ENCODE measurements at places on chromosomes 4 and X.

DNA sequence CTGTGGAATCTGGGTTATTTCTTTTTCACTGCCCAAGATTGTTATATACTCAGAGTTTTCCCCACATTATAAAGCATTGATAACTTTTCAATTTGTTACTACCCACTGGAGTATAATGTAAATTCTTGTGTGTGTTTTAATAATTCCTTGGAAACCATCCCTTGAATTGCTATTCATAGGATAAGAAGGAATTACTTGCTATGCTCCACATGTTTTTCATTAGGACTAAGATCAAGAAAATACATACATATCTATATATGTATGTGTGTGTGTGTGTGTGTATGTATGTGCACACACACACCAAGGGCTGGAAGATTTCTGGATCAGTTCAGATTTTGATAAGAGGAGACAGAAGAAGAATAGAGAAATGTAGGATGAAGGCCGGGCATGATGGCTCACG lies 206.4 kb upstream of the JADE1 start:
- no peak for DNase-seq

- DNase-seq = no peak
Measured at GRCh38 chr4:26237916-26238315, 82.9 kb upstream of the RBPJ start.

GRCh38 chr4:11623726-11624037 lies 195.0 kb upstream of the HS3ST1 start:
- DNase-seq = no peak

DNA sequence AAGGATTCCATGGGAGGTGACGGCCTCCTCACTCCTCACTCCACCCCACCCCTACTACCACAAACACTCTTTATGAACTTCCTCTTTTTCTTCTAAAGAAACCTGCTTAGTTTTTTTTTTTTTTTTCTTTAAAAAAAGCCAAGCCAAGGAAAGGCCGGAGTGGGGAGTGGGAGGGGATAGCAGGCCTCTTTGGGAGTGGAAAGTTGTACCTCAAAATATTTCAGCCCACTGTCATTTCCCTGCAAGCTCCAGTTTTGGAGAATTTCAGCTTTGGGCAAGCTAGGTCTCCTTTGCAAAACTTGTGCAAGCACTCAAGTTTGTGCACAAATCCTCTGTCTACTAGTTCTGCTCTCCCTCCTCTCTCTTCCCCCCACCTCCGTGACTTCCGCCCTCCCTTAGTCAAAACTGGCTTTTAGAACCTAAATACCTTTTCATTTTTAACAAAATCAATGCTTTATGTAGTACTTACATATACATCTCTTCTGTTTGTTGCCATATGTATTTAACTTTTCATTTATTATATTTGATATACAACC lies 512 bp upstream of the ANTXR2 start:
- no peak for DNase-seq

DNA sequence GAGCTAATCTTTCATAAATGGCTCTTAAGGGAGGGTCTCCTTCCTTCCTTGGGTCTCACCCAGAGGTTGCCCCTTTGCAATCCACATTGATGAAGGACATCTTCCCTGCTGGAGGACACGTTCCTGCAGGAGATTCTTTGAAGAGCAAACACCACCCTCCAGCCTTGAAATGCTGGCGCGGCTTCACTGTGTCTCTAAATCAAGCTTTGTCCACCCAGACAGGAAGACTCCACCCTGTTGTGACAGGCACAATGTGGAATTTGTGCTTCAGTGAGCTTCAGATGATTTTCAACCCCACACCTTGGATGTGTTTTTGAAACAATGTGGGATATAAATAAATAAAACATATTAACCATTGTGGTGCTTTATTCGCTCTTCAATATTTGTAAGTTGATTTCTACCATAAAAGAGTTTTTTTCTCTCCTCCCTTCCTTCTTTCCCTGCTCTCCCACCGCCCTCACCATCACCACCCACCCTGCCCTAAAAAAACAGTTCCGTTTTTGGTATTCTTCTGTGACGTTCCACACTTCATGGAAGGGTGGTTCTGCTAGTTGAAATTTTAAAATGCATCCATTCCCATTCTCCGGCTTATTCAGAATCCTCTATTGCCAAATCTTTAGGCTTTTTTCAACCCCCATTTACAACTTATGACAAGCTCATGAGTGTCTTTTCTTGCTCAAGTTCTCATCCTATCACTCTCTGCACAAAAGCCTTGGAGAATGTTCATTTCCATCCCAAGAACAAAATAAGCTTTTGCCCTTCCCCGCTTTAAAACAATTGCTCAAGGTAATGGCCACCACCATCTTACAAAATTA lies 264.3 kb downstream of the RAPGEF2 start:
- DNase-seq = no peak

DNA sequence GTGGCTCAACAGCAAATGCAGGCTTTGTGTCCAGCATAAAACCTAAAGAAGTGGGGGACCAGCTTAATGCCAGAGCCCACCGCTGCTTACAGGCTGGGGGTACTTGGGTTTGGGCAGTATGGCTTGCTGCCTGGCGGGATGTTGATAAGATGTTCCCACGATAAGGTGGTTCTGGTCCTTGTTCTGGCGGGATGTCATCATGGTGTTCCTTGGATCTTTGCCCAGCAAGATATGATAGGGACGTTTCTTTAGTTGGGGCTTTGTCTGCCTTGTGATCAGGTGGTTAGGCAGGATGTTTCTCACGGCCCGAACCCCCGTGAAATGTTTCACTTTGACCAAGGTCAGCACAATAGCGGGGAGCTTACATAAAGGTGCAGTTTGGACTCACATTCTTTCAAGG lies 35.3 kb downstream of the PNPLA4 start:
- no peak for DNase-seq

Measured in AG08396 (cell line).